ENCODE measurements at places on chromosomes 3 and 15.

- no peak for DNase-seq
These were observed 5.7 kb upstream of the HLTF start for GRCh38 chr3:149091983-149092382.

- no peak for DNase-seq
These were observed 392.6 kb upstream of the TPM1 start for GRCh38 chr15:62649793-62650420.

DNA sequence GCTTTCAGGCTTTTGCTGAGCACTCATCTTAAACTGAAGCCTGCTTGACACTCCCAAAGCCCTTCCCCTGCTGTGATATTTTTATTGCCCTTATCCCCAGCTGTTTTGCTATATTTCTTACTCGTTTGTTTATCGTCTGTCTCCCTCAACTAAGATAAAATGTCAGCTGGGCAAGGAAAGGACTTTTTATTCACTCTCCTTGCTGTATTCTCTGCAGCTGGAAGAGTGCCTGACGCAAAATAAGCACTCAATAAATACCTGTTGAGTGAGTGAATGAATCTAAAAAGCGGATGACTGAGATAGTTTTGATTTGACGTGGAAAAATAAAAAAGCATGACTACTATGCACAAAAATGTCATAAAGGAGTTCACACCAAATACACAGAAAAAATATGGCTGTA, 84.8 kb upstream of the POMGNT2 start:
- DNase-seq, result no peak

DNA sequence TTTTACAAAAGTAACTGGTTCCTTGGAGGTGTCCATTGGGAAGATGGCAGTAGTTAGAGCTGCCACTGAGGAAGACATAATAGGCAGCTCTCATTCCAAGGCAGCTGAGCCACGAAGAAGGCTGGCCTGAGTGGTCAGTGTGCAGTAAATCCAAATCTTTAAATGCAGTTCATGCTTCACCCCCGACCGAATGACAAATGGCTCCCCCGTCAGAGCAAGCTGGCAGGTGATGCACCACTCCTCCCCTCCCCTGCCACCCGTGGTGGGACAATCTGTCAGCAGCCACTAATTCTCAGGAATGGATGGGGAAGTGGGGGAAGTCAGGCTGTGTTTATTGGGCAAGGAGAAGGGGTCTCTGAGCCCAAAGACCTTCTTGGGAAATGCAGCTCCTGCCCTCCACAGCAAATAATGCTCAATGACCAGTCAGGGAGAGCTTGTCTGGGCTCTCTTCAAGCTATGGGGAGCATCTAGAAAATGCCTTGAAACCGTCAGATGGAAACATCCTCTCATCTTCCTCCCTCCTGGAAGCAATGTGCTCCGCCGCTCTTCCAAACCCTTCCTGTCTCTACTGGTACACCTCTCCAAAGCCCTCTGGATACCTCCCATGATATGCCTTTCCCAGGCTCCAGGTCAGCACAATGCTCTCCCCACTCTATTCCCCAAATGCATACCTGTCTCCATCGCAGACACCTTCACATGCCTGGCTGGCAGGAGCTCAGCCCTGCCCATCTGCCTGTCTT, 65.4 kb downstream of the LIPC start:
- DNase-seq, result no peak

DNA sequence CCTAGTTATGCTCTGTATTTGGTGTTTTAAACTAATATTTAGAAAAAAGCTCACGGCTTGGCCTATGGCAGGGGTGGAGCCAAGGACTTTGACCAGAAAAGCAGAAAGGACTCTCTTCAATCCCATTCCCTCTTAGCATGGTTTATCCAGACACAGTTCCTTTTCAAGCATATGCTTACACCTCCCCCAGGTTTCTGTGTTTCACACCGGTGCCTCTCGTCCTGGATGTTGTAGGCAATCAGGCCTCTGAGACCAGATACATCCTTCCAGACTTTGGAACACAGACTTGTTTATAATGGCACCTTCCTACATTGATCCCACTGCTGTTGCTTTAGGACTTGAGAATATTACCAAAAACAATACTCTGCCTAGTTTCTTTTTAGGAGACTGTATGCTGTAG, 440.5 kb upstream of the ARPP21 start:
- no peak for DNase-seq

GRCh38 chr3:7610634-7611033, 749.7 kb downstream of the GRM7 start:
- no peak for DNase-seq

DNA sequence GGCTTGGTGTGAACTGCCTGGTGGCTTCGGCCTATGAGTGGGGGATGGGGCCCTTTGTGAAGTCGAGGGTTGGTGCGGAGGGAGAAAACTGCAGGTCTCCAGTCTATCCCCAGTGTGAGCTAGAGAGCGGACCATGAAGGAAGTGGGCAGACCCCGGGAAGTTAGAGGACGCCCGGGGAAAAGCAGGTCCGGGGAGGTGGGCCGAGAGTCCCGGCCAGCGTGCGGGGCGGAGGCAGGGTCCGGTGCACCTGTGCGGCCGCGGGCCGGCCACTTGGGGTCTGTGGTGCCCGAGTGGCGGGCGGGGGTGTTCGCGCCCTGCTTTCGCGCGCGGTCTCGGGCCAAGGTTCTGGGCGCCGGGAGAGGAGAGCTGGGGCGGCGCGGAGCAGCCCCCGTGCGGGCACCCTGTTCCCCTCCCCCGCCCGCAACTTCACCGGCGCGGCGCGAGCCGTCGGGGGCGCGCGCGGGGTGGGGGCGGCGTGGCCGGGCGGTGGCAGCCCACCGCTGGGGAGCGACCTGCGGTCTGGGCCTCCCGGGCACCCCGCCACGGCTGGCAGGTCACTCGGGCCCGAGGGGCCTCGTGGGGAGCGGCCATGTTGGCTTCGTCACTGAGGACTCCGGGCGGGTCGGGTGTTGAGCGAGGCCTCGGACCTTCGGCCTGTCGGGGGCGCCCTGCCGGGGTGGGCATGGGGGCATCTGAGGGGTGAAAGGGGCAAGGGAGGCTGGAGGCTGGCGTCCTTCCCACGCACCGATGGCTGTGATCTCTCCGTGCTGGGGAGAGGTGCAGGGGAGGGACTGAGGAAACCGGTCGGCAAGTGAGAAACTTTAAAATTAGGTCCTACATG, 4.8 kb downstream of the UBE2E1 start:
- DNase-seq, result no peak

GRCh38 chr3:37974121-37975083, 16.2 kb upstream of the VILL start:
- DNase-seq, result no peak

DNA sequence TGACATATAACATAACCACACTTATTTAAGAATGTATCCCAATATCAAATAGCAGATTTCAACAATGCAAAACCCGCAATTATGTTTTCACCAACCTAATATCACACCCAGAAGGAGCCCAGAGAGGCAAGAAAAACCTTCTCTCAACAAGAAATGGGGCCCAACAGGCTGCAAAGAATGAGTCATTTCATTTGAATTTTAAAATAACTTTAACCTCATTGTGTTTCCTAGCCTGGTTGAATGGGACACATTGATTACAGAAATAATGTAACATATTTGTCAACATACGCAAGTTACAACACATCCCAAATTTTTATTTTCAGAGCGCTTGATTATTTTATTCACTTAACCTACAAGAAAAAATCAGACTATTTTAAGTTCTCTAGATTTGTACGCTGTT, 365.1 kb upstream of the SLCO3A1 start:
- no peak for DNase-seq

- no peak for DNase-seq
These were observed 525.3 kb upstream of the PPP2R3A start for GRCh38 chr3:135440233-135440632.

GRCh38 chr15:90560229-90560776, 30.6 kb downstream of the CRTC3 start:
- no peak for DNase-seq

GRCh38 chr15:52786436-52787122, 3.6 kb downstream of the ONECUT1 start:
- DNase-seq, result no peak

- no peak for DNase-seq
These were observed 3.8 kb downstream of the GOLIM4 start for GRCh38 chr3:168091941-168092340.

Data from SW 1271 (cell line).